ENCODE measurements at places on chromosomes 16 and 17.
A peak's percentile ranks its signal among the peaks of the same experiment; 100 is the strongest.

DNA sequence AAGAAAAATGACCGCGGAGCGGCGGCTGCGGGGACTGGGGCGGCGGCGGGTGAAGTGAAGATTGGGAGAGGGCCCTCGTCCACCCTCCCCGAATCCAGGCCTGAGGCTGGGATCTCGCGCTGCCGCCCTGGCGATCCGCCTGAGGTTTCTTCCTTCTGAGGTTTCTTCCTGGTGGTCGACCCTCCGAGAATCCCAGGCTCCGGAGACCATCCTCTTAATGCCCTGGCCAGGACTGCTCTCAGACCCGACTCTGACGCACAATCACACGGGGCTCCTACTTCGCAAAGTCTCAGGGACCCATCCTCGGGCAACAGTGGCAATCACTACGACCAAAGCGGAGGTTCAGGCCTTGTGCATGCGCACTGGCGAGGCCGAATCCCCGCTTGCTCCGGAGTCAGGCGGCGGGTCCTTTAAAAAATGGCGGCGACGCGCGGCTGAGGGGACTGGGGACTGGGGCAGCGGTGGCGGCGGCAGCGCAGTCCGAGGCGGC, 18.0 kb upstream of the KCNJ18 start:
- no peak for DNase-seq

- DNase-seq = no peak
Measured at GRCh38 chr16:59210955-59211541, 476.9 kb upstream of the GOT2 start.

DNA sequence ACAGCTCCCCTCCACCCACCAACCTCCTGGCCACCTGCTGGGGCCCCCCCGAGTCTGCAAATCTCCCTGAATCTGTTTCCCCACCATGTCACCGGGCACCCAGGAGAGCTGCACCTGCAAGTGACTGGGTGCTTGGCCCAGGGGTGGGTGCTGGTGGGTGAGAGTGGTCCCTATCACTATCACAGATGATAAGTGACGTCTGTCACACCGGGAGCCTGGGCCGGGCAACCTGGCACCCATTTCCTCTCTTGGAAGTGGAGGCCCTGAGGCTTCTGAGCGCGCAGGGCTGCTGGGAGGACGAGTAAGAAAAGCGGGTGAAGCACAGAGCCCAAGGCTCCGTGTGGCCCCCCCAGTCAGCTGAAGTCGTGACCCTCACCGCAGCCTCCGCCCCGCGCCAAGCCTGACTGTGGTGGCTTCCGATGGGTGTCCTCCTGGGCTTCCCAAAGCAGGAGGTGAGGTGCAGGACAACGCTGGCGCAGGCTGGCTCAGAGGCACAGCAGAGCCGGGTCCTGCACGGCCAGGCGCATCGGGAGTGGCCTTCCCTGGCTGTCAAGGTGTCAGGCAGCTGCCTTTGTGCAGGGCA, 21.0 kb upstream of the ACSF3 start:
- no peak for DNase-seq

- DNase-seq = no peak
Measured at GRCh38 chr16:81808933-81809480, 29.9 kb downstream of the PLCG2 start.

DNA sequence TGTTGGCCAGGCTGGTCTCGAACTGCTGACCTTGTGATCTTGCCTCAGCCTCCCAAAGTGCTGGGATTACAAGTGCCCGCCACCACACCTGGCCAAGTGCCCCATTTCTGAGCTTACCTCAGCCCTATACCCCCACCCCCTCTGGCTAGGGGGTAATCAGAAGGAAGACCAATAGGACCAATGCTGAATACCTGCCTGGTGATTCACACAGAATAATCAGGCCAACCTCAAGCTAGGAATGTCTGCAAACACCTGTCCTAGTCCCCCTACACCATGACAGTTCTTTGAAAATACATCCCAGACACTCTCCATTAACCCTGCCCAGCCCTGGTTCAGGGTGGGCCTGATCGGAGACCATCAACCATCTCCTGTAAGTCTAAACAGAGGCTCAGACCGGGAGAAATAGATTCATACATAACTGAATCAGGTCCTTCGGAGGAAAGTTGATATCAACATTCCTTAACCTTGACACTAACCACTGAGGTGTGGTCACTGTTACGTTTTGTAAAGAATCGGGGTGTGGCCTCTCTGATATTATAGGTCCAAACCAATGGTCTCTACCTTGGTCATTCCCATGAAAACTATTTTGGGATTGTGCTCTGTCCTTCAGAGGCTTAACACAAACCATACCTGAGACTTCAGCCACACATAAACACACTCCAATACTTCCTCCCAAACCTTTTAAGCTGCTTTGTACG, 130.8 kb downstream of the GAS7 start:
- no peak for DNase-seq

- DNase-seq = peak; percentile 86
Measured at GRCh38 chr16:28218109-28218508, 6.3 kb upstream of the XPO6 start.

DNA sequence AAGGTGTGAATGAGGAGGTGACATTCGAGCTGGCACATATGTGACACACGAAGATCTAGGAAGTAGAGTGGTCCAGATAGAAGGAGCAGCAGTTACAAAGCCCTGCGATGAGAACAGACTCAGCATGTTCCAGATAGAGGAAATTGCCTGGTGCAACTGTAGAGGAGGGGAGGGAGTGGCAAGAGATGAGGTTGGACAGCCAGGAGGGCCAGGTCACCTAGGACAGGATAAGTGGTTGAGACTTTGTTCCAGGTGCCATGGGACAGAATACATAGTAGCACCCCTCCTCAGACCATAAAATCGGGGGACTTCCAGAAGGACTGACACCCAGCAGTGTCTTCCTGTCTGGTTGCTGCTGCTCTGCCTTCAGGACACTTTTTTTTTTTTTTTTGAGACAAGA, 11.0 kb upstream of the CENPT start:
- peak; percentile 8 for DNase-seq

DNA sequence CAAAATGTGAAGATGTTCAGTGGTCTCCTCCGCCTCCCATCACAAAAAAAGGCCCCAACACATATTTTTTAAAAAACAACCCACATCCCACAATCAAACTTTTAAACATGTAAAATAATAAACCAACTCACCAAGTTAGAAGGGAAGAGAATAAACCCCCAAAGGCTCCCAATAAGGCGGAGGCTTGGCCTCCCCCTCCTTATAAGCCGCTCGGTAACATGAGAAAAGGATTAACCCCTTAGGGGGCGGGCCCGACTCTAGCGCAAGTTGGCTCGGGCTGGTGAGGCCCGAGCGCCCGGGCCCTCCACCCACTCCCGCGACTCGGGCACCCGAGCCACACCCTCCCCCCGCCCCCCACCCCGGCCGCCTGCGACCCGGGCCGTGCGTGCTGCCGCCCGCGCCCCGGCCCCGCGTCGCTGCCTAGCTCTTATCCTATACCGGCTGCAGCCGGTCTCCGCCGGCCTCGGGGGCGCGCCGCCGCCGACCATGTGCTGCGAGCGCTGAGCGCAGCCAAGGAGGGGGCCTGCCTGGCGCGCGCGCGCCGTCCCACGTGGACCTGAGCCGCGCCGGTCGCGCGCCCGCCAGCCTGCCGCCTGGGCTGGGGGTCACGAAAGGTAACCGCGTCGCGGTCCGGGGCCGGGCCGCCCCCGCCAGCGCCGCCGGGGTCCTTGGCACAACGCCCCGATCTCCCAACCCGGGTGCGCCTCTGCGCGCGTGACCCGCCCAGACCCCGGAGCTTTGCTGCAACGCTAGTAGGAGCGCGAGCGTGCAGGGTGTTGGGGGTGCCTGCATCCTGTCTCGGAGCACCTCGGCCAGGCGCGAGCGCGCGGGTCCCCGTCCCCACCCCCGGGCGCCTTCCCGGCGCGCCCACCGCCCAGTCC, at the start of the genes ARSG and SLC16A6:
Gene ARSG, plus strand, starts transcription at position 541 of the 881 bp plus-strand sequence. CDS start 15,999 bp downstream, outside the sequence.
Gene SLC16A6, minus strand, starts transcription at position 173 of the 881 bp plus-strand sequence. CDS start 12,807 bp downstream, outside the sequence.
- peak; percentile 85 for DNase-seq

GRCh38 chr16:85303354-85303883, 191.1 kb upstream of the CIBAR2 start:
- peak; percentile 72 for DNase-seq

- DNase-seq = no peak
Measured at GRCh38 chr17:36152639-36153120, 23.8 kb downstream of the TBC1D3B start.

DNA sequence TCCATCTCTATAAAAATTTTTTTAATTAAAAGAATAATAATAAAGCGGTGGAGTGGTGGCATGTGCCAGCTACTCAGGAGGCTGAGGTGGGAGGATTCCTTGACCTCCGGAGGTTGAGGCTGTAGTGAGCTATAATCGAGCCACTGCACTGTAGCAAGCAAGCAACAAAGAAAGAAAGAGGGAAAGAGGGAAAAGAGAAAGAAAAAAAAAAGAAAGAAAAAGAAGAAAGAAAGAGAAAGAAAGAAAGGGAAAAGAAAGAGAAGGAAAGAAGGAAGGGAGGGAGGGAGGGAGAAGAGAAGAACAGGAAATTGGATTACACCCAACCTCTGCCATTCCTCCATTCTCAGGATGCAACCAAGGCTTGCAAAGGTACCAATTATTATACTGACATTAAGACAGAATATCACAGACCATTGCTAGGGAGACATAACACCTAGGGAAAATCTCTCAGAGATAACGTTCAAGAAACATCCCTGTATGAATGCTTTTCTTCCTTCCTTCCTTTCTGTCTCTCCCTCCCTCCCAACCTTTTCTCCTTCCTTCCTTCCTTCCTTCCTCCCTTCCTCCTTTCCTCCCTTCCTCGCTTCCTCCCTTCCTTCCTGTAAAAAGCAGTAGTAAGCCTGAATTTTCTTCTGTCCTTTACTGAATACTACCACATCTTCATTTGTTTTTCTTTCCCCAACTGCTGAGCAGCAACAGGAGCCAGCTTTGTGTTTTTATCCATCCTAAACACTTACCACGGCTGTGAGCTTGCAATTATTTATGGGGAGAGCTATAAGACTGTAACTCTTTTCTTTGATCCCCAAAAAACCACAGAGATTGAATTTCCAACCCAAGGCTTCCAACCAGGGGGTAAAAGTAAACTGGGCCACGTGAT, 1.8 kb upstream of the LITAF start:
- DNase-seq = no peak

- no peak for DNase-seq
Measured at GRCh38 chr16:54847207-54847606, 83.5 kb upstream of the IRX5 start.

DNA sequence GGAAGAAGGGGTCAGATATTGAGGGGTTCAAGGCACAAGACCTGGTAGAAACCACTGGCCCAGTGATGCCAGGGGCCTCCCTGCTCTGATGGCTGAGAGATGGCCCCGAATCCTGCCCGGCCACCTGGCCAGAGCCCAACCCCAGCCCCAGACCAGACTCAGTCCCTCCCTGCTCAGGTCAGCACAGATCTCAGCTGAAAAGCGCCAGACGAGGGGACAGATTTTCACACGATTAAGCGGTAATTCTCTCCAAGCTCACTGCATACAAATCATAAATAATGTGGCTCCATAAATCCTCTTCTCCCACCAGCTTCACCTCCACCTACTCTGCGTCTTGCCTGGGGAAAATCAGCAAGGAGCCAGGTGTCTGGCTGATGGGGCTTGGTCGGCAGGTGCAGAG, 57.1 kb downstream of the ENGASE start:
- no peak for DNase-seq

- no peak for DNase-seq
Measured at GRCh38 chr17:80311216-80311827, 50.7 kb downstream of the RNF213 start.

DNA sequence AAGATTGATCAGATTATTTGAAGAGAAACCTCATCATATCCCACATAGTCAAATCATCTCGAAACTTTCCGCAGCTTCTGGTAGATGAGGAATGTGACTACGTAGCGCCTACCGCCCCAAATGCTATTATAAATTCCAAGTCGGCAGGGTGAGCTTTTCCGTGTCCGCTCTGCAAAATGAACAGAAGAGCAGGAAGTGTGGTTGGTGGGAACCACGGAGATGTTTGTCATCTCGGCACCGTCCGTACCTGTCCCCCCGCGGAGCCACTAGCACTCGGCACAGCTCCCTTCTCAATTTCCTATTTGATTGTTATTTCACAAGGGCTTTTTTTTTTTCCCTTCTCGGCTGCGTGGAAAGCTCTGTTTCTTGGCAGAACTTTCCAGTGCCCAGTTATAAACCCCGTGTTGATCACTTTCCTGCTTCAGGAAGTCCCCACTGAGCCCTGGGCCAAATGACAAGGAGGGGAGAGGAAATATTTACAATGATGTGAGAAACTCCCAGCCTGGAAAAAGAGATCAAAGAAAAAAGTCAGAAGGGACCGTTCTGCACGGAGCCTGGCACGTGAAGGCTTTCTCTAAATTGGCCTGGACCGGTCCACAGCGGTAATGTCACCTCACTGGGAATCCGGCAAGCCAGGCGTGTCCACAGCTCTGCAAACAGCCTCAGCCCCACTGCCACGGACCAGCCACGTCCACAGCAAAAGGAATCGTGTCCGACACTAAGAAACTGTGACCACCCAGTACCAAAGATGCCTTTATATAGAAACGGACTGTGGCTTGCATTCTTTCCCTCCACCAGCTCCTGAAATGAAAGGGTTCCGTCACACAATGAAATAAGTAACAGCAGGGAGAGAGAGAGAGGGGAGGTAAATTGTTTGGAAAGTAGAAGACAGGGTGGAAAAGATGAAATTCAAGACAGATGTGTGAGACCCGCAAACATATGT, 65.0 kb downstream of the MRM3 start:
- no peak for DNase-seq

GRCh38 chr16:29909391-29909790, 9.1 kb downstream of the ASPHD1 start:
- no peak for DNase-seq

GRCh38 chr16:48503779-48504178, 106.2 kb downstream of the N4BP1 start:
- no peak for DNase-seq

GRCh38 chr16:7231762-7232161, 100.9 kb upstream of the RBFOX1 start:
- DNase-seq = no peak

- peak; percentile 58 for DNase-seq
Measured at GRCh38 chr17:29176558-29177351, 3.4 kb downstream of the MYO18A start.

- DNase-seq = no peak
Measured at GRCh38 chr17:18121144-18121910, 12.8 kb downstream of the MYO15A start.

DNA sequence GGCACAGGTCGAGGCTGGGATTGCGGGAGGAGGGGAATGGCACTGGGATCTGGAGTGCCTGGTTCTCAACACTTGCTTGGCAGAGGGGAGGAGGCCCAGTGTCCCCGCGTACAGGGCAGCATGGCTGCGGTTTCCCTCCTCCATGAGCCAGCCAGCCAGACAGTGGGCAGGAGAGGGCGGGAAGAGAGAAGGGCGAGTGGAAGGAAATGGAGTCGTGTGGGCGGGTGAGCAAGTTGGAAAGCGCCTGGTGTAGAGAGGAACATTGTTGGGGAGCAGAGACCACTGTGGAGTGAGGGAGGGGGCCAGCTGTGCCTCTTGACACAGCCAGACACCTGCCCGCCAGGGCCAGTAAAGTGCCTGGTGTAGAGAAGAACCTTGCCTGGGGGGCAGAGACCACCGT, 130.5 kb downstream of the OR1D5 start:
- no peak for DNase-seq
